Caki2 (cell line): ENCODE measurements at places on chromosomes 6 and 20.

- no peak for DNase-seq
Measured at GRCh38 chr6:14867802-14868201, 378.1 kb upstream of the JARID2 start.

DNA sequence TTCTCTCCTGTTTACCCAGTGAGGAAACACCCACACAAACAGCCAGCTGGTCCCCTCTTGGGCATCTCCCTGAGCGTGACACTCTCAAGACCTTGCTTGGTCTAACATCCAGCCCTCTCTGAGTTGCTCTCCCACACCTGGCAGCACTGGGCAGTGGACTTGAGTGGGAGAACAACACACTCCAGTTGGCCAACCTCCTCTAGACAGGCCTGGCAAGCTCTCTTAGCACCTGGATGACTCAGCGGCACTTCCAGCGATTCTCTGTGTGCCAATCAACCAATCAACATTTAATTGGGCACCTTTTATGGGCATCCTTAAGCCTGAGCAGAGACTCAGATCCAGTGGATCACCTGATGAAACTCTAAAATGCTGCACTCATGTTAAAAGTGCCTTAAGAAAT lies 76.6 kb upstream of the QKI start:
- no peak for DNase-seq

DNA sequence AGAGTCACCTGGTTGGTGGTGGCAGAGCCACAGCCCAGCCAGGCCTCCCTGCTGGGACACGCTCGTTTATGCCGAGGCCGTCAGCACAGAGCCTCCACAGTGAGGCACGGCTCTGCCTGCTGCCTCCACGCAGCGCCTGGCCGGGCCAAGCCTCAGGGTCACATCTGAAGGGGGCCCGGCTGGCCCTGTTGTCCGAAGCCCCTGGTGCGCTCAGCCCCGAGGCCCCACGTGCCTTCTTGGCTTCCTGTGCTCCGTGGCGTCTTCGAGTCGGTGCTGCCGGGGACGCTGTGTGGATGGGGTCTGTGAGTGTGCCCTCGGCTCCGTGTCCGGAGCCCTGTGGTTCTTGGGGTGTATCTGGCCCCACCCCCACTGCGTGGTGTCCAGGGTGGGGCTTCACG lies 10.4 kb upstream of the TNFRSF6B start:
- DNase-seq = no peak

- DNase-seq = no peak
Measured at GRCh38 chr6:11197175-11197536, 35.3 kb downstream of the NEDD9 start.

- DNase-seq = peak; percentile 91
Measured at GRCh38 chr20:43955062-43955749, 40.6 kb downstream of the TOX2 start.

- DNase-seq = peak; percentile 64
Measured at GRCh38 chr20:63457737-63458136, 14.7 kb downstream of the KCNQ2 start.

DNA sequence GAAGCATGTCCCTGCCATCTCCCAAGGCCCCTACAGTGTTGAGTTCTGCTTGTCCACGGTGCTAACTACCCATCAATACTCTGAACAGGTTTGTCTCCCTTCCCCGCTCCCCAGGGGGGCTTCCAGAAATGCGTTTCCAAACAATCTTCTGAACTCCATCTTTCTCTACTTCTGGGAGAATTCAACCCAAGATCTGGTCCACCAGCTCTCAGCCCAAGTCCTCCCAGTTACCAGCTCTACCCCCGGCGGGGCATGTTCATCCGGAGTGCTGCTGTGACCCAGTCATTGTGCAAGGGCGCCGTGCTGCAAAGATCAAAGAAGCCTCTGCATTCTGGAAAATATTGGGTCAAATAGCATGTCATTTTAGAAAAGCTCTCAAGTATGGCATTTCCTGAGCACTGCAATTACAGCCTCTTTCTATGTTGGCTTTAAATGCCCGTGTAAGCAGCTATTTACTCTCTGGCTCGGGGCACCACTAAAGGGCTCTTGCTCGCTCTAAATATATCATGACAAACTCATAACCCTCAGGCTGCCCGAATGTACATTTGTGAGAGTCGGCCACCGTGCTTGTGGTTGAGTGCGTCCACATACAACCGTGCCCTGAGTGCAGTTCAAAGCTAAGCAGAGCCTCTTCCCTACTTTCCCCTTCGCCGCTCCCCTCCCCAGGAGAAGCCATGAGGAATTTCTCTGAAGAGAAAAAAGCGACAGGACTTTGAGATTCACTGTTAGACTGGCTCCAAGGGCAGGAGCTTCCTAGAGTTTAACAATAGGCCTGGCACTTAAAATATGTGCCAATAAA lies 71.6 kb downstream of the BANF2 start:
- no peak for DNase-seq

- DNase-seq = no peak
Measured at GRCh38 chr6:144617708-144618107, 332.6 kb downstream of the UTRN start.

DNA sequence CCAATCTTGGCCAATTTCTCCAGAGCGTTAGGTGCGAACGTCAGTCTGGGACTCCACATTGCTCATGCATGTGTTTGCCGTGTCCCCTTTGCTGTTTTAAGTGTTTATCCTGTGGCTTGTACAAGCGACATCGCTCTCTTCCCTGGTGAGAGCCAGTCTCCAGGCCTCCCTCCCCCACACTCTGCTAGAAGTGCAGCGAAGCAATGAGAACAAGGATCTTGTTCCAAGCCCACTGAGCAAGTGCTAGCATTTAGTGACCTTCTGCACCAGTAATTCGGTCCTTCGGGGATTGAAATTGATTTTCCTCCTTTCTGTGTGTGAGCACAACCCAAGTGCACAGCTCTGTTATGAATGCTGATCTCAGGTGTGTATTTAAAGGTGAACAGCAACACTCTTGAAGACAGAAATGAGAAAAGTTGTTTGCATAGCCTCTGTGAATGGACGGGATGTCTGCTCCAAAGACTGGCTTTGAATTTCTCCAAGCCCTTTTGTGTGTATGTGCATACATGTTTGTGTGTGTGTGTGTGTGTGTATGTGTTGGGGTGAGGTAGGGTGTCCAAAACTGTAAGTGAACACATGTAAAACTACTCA lies 29.0 kb downstream of the CD83 start:
- no peak for DNase-seq

- no peak for DNase-seq
Measured at GRCh38 chr20:4702562-4703280, 19.0 kb upstream of the PRND start.

DNA sequence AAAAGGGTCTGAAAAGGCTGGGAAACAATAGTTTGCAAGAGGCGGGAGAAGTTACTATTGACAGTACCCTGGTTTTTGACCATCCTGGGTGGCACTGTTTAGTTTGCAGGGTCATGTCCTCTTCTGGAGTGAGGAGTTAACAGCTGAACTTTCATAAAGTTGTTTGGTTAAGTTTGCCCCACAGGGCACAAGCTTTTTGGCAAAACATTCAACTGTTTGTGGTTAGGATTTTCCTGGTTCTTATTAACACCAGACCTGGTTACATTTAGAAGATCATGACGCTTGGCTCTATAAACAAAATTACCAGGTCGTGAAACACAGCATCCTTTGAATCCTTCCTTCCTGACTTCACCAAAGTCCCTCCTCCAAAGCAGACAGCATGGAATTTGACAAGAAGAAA lies 106.1 kb downstream of the RIN2 start:
- peak; percentile 59 for DNase-seq

DNA sequence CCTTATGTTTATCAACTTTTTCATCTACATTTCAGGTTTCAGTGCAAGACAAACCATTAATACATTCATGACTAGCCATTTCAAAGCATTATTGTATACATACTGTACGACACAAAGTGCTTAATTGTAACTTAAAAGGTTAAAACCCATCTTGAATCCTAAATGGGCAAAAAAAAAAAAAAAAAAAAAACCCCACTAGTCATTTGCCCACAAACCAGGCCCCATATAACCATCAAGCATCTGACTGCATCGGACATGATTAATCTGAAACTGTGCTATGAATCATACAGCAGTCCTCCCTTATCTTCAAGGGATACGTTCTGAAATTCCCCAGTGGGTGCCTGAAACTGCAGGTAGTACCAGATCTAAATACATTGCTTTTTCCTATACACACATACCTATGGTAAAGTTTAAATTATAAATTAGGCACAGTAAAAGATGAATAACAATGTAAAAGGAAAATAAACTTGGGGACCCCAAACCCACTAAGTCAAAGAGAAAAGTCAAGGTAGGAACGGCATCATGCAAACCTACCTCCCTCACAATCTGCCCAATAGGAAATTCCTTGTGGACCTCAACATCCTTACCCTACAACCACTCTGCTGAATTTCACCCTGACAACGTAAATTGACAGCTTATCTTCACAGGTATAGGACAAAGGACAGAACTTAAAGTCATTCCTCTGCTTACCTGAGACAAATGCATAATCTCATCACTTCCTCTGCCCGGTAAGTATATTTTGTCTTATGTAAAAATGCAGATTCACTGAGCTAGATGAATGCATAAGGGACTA lies 14.3 kb downstream of the B4GALT5 start:
- peak; percentile 71 for DNase-seq

DNA sequence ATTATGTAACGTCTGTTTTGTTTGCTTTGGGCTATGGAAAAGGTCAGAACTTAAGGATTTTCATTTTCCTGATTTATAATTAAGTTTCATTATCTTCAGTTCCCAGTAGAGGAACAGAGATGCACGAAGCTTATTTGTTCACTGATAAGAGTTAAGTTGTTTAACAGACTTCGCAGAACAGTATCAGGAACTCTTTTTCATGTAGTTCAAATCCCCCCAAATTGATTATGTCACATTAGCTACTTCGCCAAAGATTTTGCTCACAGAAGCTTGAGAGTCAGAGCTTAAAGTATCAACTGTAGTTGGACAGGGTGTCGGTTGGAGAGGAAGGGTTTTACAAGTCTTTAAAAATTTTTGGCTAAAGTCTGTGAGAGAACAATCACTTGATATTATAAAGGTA lies 43.4 kb downstream of the ZHX3 start:
- DNase-seq = no peak

GRCh38 chr6:156747715-156748114 lies 29.5 kb upstream of the ARID1B start:
- DNase-seq = no peak

DNA sequence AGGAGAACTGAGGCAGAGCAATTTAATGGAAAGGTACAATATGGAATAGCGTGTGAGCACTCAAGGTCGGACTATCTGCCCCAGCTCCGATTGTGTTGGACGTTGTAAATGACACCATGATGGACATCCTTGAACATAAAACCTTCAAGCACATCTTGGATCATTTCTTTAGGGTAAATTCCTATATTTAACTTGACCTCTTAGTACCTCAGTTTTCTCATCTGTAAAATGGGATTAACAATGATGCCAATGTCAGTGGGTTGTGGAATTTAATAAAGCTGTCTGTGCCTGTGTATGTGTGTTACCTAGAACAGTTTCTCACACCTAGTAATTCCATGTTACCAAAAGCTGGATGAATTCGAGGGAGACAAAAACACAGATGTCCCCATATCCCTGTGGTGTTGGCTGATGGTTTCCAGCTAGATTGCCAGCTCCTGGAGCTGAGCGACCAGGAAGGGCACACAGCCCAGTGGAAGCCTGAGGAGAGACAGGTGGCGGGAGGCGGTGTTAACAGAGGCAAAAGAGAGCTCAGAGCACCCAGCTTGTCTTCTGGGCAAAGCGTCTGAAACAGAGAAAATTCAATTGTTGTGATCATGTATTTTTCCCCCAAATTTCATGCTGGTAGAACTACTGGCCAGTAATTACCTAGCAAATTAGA lies 32.6 kb downstream of the MDFI start:
- no peak for DNase-seq

DNA sequence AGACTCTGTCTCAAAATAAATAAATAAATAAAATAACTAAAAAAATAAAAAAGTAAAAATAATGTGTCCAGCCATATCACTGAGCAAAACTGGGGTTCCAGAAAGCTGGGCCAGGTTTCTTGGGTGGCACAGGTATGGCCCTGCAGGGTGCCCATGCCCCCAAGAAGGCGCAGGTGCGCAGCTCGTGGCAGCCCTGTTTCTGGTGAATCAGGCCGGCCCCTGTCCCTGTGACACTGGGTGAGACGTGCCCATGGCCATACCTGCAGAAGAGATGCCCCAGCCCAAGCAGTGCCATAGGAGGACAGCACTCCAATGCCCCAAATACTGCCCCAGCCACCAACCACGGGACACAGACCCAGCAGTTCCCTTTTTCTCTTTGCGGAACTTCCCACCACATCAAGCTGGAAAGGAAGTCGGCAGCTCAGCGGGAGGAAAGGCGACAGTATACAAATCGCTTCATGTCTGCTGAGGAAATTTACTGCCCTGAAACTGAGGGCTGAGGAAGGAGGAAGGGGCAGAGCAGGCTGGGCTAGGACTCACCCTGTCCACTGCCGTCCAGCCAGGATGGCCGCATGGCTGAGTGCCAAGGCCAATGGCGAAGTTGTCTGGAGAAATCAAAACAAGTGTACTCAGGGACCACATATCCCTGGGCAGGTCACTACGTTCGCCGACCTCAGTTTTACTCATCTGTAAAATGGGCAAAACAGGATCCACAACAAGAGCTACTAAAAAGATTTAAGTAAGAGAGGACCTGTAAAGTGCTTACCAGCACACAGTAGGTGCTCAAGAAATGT lies 55.4 kb downstream of the PREX1 start:
- no peak for DNase-seq

GRCh38 chr20:56503916-56504315 lies 20.6 kb upstream of the FAM209A start:
- DNase-seq = no peak

GRCh38 chr6:47221565-47221964 lies 88.1 kb downstream of the TNFRSF21 start:
- DNase-seq = no peak

GRCh38 chr6:73951183-73951582 lies 255.2 kb downstream of the CD109 start:
- no peak for DNase-seq

- DNase-seq = peak; percentile 68
Measured at GRCh38 chr20:62088258-62089127, 22.8 kb upstream of the TAF4 start.

GRCh38 chr20:12837646-12838045 lies 171.1 kb upstream of the SPTLC3 start:
- no peak for DNase-seq

DNA sequence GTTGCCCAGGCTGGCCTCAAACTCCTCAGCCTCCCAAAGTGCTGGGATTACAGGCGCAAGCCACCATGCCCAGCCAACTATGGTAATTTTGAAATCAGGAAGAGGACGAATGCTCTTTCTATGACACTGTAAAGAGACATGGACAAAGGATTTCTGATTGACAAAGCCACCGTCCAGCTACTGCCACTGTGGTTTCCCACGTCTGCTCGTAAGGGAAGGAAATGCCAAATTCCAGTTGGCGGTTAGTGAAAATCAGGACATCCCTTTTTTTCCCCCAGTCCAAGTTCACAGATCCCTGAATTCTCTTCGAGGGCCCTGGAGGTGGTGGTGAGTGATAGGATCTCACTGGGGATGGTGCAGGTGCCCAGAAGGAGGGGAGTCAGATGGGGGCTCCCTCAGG lies 31.2 kb downstream of the SNAI1 start:
- no peak for DNase-seq

DNA sequence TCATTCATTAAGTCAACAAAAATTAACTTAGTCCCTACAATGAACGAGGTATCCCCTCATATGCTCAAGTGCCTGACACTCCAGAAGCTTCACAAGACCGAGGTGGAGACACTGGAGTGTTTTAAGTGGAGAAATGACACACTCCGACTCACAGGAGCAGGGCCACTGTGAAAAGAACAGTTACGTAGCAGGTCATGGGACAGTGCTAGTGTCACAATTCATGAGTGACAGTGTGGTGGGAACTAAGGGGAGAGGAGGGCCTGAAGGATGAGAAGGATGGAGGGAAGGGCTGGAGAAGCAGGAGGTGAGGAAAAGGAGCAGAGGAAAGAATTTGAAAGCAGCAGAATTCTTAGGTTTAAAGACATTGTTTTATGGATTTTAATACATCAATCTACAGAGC lies 1.3 kb upstream of the HLA-A start:
- DNase-seq = peak; percentile 33
